ENCODE measurements at places on chromosomes 3 and 15. TPM values are rescaled to one million over a fixed set of nuclear protein-coding genes. Genes with fewer than 3 reads are reported as not detected.

ITGB5 gene
- total RNA-seq: 86.0 TPM

LRRC31 gene
- total RNA-seq: not detected

ZNF774 gene
- total RNA-seq: 2.0 TPM

ALDH1L1 gene
- 1.0 TPM for total RNA-seq

AGBL1 gene
- not detected for total RNA-seq

ANKUB1 gene
- total RNA-seq: not detected

IVD gene
- 46.8 TPM for total RNA-seq

CPNE9 gene
- total RNA-seq: 0.27 TPM

KLF13 gene
- total RNA-seq: 66.2 TPM

GABRA5 gene
- not detected for total RNA-seq

SSR3 gene
- total RNA-seq: 217 TPM

FAM107A gene
- not detected for total RNA-seq

PTPRG gene
- total RNA-seq: 25.7 TPM

Measured in kidney epithelial cell (primary cell).